ENCODE measurements at places on chromosomes 11 and 22.

- no peak overlapping the region for H3K27ac ChIP-seq
- H3K4me1 ChIP-seq = peaks cover 5% of the 10 kb centered on the region
- DNase-seq = no peak
Measured at GRCh38 chr11:86460461-86461385, 86.0 kb downstream of the CCDC81 start.

GRCh38 chr22:27840436-27840835, 38.9 kb upstream of the MN1 start:
- H3K27me3 ChIP-seq = no peaks in the 10 kb centered on the region
- H3K4me3 ChIP-seq = no peak overlapping the region
- H3K36me3 ChIP-seq = peaks cover 21% of the 10 kb centered on the region
- DNase-seq = no peak
- no peak overlapping the region for H3K27ac ChIP-seq

GRCh38 chr11:221539-221938, 14.0 kb downstream of the RIC8A start:
- H3K36me3 ChIP-seq = no peaks in the 10 kb centered on the region
- DNase-seq = no peak
- H3K27ac ChIP-seq = no peak overlapping the region
- H3K4me3 ChIP-seq = no peak overlapping the region
- H3K27me3 ChIP-seq = no peaks in the 10 kb centered on the region

GRCh38 chr22:46972256-46972655, 209.8 kb downstream of the TBC1D22A start:
- peaks cover 19% of the 10 kb centered on the region for H3K4me1 ChIP-seq
- DNase-seq = no peak
- no peak overlapping the region for H3K4me3 ChIP-seq
- no peak overlapping the region for H3K27ac ChIP-seq
- peaks cover 36% of the 10 kb centered on the region for H3K36me3 ChIP-seq
- no peaks in the 10 kb centered on the region for H3K27me3 ChIP-seq

GRCh38 chr11:44736791-44737190, 10.0 kb downstream of the TSPAN18 start:
- H3K27ac ChIP-seq = no peak overlapping the region
- no peak for DNase-seq

DNA sequence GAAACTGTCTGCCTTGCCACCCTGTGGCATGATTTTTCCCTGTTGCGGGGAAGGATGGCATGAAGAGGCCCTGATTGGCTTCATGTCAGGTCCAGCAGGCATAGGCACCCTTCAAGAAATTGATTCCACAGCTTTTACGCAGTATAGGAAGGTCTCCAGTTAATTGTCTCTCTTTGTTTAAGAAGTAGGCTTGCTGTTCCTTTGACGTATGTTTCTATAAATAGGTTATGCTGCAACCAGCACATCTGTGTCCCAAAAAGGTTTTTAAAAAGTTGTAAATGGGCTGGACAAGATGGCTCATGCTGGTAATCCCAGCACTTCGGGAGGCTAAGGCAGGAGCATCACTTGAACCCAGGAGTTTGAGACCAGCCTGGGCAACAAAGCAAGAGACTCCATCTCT, 62.6 kb downstream of the CD6 start:
- H3K36me3 ChIP-seq = no peaks in the 10 kb centered on the region
- no peak overlapping the region for H3K4me3 ChIP-seq
- H3K4me1 ChIP-seq = peaks cover 62% of the 10 kb centered on the region
- H3K27me3 ChIP-seq = no peaks in the 10 kb centered on the region

DNA sequence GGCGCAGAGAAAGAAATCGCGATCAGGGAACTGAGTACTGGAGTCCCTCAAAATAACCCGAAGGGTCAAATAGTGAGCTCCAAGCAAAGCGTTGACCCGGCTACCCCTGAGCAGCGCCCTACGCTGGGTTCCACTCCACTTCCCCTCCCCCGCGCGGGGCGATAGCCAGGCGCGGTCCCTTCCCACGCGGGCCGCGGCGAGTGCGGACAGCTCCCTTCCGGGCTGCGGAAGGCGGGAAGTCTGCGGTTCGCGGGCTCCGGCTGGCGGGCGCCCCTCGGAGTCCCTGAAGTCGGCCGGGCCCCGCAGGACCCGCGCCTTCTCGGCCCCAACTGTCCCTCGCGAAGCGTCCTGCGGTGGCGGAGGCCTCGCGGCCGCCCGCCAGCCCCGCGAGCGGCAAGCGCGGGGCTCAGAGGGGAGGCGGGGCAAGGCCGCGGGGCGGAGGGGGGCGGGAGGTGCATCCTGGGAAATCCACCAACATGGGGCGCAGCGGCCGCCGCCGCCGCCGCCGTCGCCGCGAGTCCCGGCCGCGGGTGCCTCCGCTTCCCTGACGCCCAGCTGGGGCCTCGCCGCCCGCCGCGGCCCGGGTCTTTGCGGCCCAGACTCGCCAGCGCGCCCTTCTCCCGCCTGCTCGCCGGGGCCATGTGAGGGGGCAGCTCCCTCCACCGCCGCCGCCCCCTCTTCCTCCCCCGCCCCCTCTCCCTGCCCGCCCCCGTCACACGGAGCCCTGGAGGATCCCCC, at the start of gene QSER1:
TSS of gene QSER1 (plus strand) at position 457 of the 738 bp plus-strand sequence. CDS start 315 bp downstream, outside the sequence.
- H3K27me3 ChIP-seq = no peaks in the 10 kb centered on the region
- H3K36me3 ChIP-seq = no peaks in the 10 kb centered on the region
- peak within 1 kb of the TSS; percentile 92 for H3K27ac ChIP-seq
- DNase-seq = peak; percentile 81
- peaks cover 23% of the 10 kb centered on the region for H3K4me1 ChIP-seq

DNA sequence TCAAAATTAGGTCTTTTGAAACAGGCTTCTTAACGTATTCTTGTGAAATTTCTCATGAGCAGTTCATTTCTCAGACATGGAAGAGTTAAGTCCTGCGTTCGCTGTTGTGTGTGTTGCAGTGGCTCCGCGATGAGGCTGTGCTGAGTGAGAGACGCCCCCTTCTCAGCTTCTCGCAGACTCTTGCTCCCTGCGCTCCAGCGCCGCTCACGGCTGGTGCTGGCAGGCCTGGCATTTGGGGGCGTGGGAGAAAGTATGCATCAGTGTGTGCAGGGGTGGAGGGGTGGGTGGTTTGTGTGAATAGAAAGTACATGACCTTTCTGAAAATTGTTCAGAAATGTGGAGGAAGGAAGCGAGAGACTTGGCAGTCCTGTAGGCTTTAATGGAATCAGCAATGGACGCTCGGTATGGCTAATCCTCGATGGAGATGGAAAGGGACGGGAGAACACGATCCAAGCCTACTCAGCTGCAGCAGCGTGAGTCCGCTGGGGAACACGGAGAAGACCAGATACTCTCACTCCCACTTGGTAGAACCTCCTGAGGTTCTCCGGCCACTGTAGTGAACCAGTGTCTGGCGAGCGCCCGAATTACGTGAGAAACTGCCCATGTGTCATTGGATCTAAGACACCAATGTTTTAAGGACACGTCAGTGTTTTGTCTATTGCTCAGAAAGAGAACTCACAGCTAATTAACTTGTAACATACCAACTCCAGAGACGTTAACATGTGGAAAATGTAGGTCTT, 5.9 kb downstream of the TAB1 start:
- peaks cover 77% of the 10 kb centered on the region for H3K4me1 ChIP-seq
- H3K36me3 ChIP-seq = peaks cover 15% of the 10 kb centered on the region
- H3K4me3 ChIP-seq = no peak overlapping the region
- peak overlapping the region; percentile 46 for H3K27ac ChIP-seq
- H3K27me3 ChIP-seq = no peaks in the 10 kb centered on the region
- no peak for DNase-seq

- DNase-seq = no peak
- H3K36me3 ChIP-seq = no peaks in the 10 kb centered on the region
- H3K27me3 ChIP-seq = no peaks in the 10 kb centered on the region
- no peak overlapping the region for H3K27ac ChIP-seq
Measured at GRCh38 chr11:78332872-78333271, 84.7 kb downstream of the GAB2 start.

- H3K36me3 ChIP-seq = no peaks in the 10 kb centered on the region
- H3K4me3 ChIP-seq = no peak overlapping the region
- peaks cover 41% of the 10 kb centered on the region for H3K4me1 ChIP-seq
Measured at GRCh38 chr11:2557381-2557780, 112.6 kb downstream of the KCNQ1 start.

DNA sequence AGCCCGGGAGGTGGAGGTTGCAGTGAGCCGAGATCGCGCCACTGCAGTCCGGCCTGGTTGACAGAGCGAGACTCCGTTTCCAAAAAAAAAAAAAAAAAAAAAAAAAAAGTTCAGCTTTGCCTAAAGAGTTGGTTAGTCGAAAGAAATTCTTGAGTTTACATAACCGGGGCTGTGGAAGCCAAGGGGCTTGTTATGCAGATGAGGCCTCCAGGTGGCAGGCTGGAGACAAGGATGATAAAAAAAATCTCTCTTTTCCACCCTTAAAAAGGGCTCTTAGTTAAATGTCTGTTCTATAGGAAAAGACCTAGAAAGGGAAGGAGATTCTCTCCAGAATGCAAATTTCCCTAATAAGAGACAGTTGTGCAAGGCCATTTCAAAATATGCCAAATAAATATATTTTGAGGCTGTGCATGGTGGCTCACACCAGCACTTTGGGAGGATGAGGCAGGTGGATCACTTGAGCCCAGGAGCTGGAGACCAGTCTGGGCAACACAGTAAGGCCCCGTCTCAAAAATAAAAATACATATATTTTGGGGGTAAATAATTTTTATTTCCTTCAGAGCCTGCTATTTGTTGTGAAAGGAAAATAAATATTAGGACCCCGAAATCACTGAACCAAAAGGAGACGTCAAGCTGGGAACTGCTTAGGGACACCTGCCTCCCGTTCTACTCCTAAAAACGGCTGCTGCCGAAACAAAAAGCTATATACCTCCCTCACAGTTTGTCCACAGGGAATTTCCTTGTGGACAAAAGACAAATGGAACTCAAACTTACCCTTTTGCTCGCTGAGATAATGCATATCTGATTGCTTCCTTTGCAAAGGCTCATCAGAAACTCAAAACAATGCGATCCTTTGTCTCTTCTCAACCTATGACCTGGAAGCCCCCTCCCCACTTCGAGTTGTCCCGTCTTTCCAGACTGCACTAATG, 2.4 kb upstream of the IFITM2 start:
- peak; percentile 71 for DNase-seq
- no peaks in the 10 kb centered on the region for H3K27me3 ChIP-seq
- peaks cover 32% of the 10 kb centered on the region for H3K4me1 ChIP-seq
- H3K27ac ChIP-seq = peak overlapping the region; percentile 91
- H3K36me3 ChIP-seq = no peaks in the 10 kb centered on the region

GRCh38 chr11:701741-702461, 4.1 kb upstream of the EPS8L2 start:
- no peak for DNase-seq
- peaks cover 21% of the 10 kb centered on the region for H3K4me1 ChIP-seq
- H3K27ac ChIP-seq = no peak overlapping the region
- H3K4me3 ChIP-seq = no peak overlapping the region
- no peaks in the 10 kb centered on the region for H3K27me3 ChIP-seq

Data from naive thymus-derived CD8-positive, alpha-beta T cell (primary cell).